ENCODE measurements at places on chromosomes 2 and 18. TPM values are rescaled to one million over a fixed set of nuclear protein-coding genes. Genes with fewer than 3 reads are reported as not detected.

GRCh38 chr2:238140721-238141540 is 2.5 kb downstream of the KLHL30 start:
- H3K4me1 ChIP-seq = no peaks in the 10 kb centered on the region
- no peaks in the 10 kb centered on the region for H3K36me3 ChIP-seq
- H3K27me3 ChIP-seq = no peaks in the 10 kb centered on the region
- no peak for DNase-seq
- no peak overlapping the region for H3K27ac ChIP-seq
- H3K4me3 ChIP-seq = no peak overlapping the region

- no peaks in the 10 kb centered on the region for H3K27me3 ChIP-seq
- no peak for DNase-seq
- H3K4me1 ChIP-seq = no peaks in the 10 kb centered on the region
- H3K36me3 ChIP-seq = no peaks in the 10 kb centered on the region
- no peak overlapping the region for H3K27ac ChIP-seq
Observed at GRCh38 chr2:79702905-79703304, 190.1 kb downstream of the CTNNA2 start.

DNA sequence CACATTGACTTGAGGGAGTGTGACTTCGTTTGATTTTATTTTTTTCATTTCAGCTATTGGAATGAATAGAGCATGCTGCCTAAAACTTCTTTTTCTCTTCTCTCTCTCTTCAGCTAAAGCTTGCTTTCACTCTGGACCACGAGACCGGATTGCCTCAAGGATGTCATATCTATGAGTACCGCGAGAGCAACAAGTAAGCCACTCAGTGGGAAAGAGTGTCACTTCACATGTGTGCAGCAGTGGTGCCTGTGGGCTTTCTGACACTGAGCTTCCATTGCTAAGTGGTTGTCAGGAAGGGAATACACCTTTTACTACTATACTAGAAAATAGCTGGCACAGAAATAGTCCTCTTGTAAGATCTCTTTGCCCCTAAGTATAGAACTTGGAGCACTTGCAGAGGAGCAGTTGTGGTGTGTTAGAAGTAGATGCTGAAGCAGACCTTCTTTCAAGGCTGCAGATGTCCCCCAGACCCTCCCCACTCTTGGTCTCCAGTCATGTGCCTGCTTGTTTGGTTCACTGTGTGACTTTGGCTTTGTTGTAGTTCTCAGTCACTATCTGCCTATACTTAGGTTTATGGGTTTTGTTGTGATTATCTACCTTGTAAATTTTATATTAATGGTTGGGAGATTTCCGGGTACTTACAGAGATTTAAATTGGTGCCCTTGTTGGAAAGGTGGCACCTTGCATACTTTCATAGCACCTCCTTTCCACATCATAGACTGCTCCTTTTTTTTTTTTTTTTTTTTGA is 78.5 kb upstream of the ALPP start:
- no peak overlapping the region for H3K27ac ChIP-seq
- DNase-seq = no peak
- no peaks in the 10 kb centered on the region for H3K27me3 ChIP-seq
- no peaks in the 10 kb centered on the region for H3K4me1 ChIP-seq
- H3K36me3 ChIP-seq = no peaks in the 10 kb centered on the region

TMEM37 gene
- total RNA-seq = 1.2 TPM

CIB4 gene
- total RNA-seq = not detected

DNA sequence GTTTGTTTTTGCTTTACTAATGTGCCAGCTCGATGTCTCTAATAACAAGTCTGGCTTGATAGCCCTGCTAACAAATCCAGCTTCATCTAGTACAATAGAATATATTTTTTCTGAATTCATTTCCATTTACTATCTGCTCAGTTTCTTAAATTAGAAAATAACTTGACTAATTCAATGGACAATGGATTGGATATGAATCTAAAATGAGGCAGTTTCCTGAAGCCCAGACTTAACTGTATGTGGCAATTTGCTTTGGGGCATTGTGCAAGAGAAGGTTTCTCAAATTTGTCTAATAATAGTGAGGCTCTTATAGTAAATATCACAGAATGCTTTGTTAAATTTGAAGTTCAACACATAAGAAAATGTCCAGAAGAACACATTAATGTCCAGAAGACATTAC is 25.8 kb downstream of the CALCRL start:
- H3K4me3 ChIP-seq = no peak overlapping the region
- no peaks in the 10 kb centered on the region for H3K27me3 ChIP-seq
- H3K4me1 ChIP-seq = no peaks in the 10 kb centered on the region
- peak overlapping the region; percentile 5 for H3K27ac ChIP-seq
- H3K36me3 ChIP-seq = no peaks in the 10 kb centered on the region
- no peak for DNase-seq

CACNB4 gene
- 2.1 TPM for total RNA-seq

DNA sequence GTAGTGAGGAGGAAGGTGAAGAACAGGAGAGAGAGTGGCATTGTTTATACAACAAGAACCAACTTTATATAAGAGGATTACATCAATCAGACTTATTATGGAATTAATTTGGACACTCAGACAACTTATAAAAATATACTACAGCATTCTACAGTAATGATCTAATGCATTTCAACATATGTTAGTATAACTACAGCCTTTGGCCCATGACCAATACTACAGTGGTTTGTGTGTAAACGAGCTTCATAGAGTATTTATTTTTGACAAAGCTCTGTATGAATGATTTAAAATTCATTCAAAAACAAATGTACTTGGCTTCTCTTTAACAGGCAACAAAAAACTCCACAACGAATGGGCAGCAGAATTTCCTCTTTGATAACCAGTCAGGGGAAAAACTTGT is 72.8 kb downstream of the ZNF521 start:
- peak overlapping the region; percentile 40 for H3K27ac ChIP-seq
- no peaks in the 10 kb centered on the region for H3K27me3 ChIP-seq
- H3K36me3 ChIP-seq = no peaks in the 10 kb centered on the region
- peaks cover 8% of the 10 kb centered on the region for H3K4me1 ChIP-seq
- DNase-seq = no peak
